Tibial nerve (tissue), 4 donors: ENCODE measurements at places on chromosomes 16 and 17. TPM values are rescaled to one million over a fixed set of nuclear protein-coding genes. Genes with fewer than 3 reads are reported as not detected.

GRCh38 chr17:70796757-70797156, 627.4 kb downstream of the KCNJ2 start:
- H3K36me3 ChIP-seq = no peaks in the 10 kb centered on the region
- H3K27me3 ChIP-seq = no peaks in the 10 kb centered on the region
- no peak overlapping the region for H3K27ac ChIP-seq
- no peak overlapping the region for H3K4me3 ChIP-seq
- H3K4me1 ChIP-seq = no peaks in the 10 kb centered on the region

DNA sequence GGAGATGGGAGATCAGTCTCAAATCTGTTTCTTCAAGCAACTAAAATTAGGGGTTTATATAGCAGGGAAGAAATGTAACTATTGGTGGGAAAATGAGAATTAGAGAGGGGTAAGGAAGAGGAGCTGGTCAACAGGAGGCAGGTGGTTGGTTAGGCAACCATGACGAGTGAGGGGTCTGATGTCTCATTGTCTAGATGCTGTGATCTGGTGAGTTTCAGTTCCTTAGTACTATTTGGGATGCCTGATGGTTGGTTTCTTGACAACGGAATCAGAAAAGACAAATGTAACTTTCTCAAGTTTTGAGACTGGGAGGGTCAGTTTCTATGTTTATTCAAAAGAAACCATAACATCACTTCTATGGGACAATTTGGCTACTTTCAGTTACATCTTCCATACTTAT, 415.3 kb upstream of the C16orf82 start:
- H3K27ac ChIP-seq = no peak overlapping the region
- no peak for DNase-seq
- no peaks in the 10 kb centered on the region for H3K36me3 ChIP-seq

DNA sequence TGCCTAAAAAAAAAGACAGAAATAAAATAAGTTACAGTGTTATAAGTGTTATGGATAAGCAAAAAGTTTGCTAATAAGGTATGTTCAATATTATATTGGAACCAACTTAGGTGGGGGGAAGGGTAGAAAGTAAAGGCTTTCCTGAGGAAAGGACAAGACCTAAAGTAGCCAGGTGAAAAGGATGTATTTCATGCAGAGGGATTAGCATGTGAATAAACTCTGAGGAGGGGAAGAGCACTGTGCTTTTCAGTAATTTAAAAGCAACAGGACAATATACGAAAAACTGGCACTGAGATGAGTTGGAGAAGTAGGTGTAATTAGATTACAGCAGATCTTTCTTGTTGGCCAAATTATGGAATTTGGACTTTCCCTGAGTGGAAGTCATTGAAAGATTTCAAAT, 7.6 kb downstream of the TOP2A start:
- no peak overlapping the region for H3K4me3 ChIP-seq
- no peak for DNase-seq
- no peak overlapping the region for H3K27ac ChIP-seq
- no peaks in the 10 kb centered on the region for H3K36me3 ChIP-seq
- H3K4me1 ChIP-seq = no peaks in the 10 kb centered on the region

DNA sequence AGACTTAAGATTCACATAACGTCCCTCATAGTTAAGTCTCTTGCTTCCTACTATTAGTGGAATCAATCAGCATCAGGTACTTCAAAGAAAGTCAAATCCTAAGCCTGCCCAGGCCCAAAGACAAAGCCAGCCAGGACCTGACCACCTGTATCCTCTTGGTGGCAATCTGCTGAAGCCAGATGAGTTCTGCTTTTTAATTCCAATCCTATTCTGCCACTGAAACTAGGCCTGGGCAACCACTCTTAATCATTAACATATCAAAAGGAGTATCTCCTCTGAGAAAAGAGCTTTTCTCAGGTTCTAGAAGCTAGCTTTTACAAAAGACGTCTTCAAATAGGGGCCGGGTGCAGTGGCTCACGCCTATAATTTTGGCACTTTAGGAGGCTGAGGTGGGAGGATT, 15.1 kb upstream of the GLG1 start:
- DNase-seq = no peak
- no peak overlapping the region for H3K27ac ChIP-seq
- no peaks in the 10 kb centered on the region for H3K36me3 ChIP-seq
- peaks cover 1% of the 10 kb centered on the region for H3K4me1 ChIP-seq
- H3K27me3 ChIP-seq = no peaks in the 10 kb centered on the region
- no peak overlapping the region for H3K4me3 ChIP-seq

- H3K36me3 ChIP-seq = no peaks in the 10 kb centered on the region
- no peak overlapping the region for H3K27ac ChIP-seq
- no peaks in the 10 kb centered on the region for H3K27me3 ChIP-seq
- no peaks in the 10 kb centered on the region for H3K4me1 ChIP-seq
These were observed 185.3 kb upstream of the CACNG3 start for GRCh38 chr16:24070851-24071250.

DNA sequence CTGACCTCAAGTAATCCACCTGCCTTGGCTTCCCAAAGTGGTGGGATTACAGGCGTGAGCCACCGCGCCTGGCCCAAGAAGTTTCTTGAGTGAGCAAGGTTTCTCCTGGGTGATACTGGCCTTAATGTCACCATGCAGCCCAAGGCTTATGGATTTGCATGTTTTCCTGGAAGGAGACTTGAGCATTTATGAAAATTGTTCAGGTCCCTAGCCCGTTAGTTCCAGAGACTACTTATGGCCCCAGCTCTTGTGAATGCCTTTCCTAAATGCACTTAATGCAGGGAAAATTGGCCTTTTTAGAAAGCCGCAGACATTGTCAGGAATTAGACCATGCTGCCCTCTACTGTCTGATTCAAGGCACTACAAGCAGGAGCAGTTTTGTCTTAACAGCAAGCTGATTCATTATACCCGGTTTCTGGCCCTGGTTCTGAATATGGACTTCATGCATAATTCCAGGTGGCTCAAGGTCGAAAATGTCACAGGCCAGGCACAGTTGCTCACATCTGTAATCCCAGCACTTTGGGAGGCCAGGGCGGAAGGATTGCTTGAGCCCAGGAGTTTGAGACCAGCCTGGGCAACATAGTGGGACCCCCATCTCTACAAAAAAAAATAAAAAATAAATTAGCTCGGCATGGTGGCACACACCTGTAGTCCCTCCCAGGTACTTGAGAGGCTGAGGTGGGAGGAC, 91.3 kb downstream of the SNX29 start:
- DNase-seq = no peak
- no peak overlapping the region for H3K27ac ChIP-seq
- H3K27me3 ChIP-seq = no peaks in the 10 kb centered on the region

DNA sequence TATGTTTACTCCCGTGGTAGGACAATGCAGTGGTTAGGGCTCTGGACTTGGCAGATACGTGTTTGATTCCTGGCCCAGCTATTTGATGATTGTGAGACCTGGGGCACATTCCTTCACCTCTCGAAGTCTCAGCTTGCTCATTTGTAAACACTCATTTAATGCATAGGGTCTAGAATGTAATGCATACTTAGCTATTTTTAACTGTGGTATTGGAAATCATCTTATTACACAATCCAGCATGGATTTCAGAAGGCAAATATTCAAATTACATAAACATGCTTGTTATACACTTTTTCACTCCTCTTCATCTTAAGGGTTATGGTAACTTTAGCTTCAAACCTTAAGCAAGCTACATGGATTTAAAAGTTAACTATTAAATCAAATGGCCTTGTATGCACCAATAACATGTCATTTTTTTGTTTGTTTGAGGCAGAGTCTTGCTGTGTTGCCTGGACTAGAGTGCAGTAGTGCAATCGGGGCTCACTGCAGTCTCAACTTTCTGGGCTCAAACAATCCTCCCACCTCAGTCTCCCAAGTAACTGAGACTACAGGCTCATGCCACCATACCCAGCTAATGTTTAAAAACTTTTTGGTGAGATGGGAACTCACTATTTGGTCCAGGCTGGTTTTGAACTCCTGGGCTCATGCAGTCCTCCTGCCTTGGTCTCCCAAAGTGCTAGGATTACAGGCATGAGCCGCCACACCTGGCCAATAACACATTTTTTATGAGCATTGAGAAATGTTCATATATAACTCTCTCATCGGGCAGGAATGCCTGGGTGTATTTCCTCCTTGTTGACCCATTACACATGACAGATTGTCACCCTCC, 52.5 kb downstream of the VAT1L start:
- no peaks in the 10 kb centered on the region for H3K4me1 ChIP-seq
- no peaks in the 10 kb centered on the region for H3K27me3 ChIP-seq
- H3K36me3 ChIP-seq = no peaks in the 10 kb centered on the region
- no peak overlapping the region for H3K4me3 ChIP-seq

- H3K27me3 ChIP-seq = no peaks in the 10 kb centered on the region
- H3K4me3 ChIP-seq = no peak overlapping the region
- H3K36me3 ChIP-seq = no peaks in the 10 kb centered on the region
- no peak overlapping the region for H3K27ac ChIP-seq
These were observed 99.0 kb downstream of the MSI2 start for GRCh38 chr17:57355090-57355859.

- no peaks in the 10 kb centered on the region for H3K4me1 ChIP-seq
- H3K27me3 ChIP-seq = no peaks in the 10 kb centered on the region
- no peaks in the 10 kb centered on the region for H3K36me3 ChIP-seq
- H3K4me3 ChIP-seq = no peak overlapping the region
- no peak for DNase-seq
- no peak overlapping the region for H3K27ac ChIP-seq
These were observed 31.8 kb downstream of the MRPS23 start for GRCh38 chr17:57818066-57818465.

- H3K27ac ChIP-seq = no peak overlapping the region
- no peak for DNase-seq
- H3K4me3 ChIP-seq = no peak overlapping the region
- no peaks in the 10 kb centered on the region for H3K4me1 ChIP-seq
- no peaks in the 10 kb centered on the region for H3K27me3 ChIP-seq
These were observed 4.8 kb upstream of the PIRT start for GRCh38 chr17:10842658-10843057.

DNA sequence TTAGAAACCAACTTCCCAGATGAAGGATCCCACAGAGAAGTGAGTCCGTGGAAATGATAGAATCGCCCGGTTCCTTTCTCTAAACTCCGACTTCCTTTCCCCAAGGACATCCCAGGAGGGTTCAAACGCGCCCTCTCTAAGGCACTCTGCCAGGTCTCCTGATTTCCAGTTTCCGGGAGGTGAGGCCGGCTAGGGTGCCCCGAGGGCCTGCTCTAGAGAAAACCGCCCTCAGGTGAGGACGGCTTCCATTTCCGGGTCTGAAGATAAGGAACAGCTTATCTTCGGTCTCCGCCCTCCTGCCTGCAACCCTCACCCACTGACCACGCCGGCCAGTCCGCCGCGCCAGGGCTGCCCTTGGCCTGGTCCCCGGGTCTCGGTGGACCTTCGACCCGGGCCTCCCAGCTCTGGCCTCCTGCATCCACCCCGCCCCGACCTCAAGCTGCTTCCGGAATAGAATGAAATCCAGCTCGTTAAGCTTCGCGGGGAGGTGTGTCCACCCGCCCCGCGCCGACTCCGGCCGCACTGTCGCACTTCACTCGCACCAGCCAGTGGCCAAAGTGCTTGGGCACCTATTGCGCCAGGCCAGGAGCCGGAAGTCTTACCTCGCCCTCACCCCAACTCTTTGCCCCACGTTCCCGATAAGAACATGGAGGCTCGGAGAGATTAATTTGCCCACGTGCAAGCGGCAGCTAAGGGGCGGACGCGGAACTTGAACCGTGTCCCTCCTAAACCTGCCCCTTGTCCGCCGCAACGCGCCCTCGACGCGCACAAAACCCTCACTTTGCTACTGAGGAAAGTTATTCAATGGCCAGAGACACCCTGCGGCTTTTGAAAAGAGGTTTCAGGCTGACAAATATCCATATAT, 836 bp upstream of the MMP15 start:
- peaks cover 92% of the 10 kb centered on the region for H3K4me1 ChIP-seq
- no peaks in the 10 kb centered on the region for H3K27me3 ChIP-seq
- peak overlapping the region; percentile 93 for H3K4me3 ChIP-seq
- no peak for DNase-seq
- H3K36me3 ChIP-seq = peaks cover 6% of the 10 kb centered on the region

DNA sequence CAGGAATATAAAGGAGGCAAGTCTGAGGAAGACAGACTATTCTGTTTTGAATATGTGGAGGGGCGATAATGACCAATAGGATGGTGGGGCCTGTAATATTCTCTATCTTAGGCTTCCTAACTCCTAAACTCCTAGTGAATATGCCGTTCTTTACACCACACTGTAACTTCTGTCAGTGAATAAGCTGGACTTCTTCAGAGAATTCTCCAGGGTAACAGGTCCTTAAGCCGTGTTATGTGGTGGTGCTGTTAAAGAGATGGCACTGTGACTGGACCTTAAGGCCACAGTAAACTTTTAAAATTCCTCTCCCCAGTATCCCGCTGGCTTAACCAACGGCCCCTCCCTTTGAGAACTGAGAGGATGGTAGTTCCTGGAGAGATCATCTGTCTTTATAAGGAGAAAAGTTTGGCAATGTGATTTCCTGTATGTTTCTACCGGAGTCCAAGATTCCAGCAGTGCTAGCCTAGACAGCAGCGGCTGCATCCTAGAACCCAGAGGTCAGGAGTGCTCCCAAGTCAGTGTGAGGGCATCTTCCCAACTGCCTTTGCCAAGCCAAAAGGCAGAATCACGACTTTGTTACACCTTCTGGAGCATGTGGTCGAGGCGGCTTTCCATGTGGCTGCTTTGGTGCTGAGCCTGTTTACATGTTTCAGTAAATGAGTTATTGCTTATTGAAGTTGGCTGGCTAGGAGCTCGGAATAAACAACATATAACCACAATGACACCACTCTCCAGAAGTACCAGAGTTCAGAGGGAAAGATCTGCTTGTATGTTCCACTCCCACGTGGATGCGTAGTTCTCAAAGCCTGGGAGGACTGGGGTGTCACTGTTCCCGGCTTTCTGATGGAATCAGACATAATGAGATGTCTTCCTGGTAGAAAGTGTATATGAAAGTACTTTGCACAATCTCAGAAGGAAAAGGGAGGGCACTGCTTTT, 41.0 kb downstream of the TUBD1 start:
- H3K36me3 ChIP-seq = no peaks in the 10 kb centered on the region
- no peak overlapping the region for H3K27ac ChIP-seq
- H3K4me3 ChIP-seq = no peak overlapping the region
- DNase-seq = peak; percentile 49
- no peaks in the 10 kb centered on the region for H3K27me3 ChIP-seq

- H3K36me3 ChIP-seq = no peaks in the 10 kb centered on the region
- no peak overlapping the region for H3K27ac ChIP-seq
- no peaks in the 10 kb centered on the region for H3K27me3 ChIP-seq
- H3K4me1 ChIP-seq = no peaks in the 10 kb centered on the region
- no peak overlapping the region for H3K4me3 ChIP-seq
- DNase-seq = no peak
These were observed 503.4 kb upstream of the CDH8 start for GRCh38 chr16:62539657-62540056.

DNA sequence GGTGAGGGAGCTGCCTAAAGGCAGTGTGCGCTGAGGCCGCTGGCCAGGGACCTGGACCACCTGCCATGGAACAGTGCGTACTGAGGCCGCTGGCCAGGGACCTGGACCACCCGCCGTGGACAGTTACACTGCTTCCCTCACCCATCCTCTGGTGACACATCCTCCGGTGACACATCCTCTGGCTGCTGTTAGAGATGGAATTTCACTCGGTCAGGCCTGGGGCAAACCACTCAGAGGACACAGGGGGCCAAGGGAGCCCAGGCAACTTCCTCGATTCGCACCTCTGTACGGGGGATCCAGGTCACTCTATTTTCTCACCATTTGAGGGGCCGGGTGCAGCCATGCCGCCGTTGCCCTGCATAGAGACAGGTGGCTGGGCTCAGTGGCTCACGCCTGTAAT, 32.4 kb upstream of the RPTOR start:
- no peaks in the 10 kb centered on the region for H3K27me3 ChIP-seq
- H3K4me3 ChIP-seq = no peak overlapping the region
- no peak overlapping the region for H3K27ac ChIP-seq
- H3K36me3 ChIP-seq = no peaks in the 10 kb centered on the region
- DNase-seq = no peak

MYLK3 gene
- 0.22 TPM for total RNA-seq

PERCC1 gene
- not detected for total RNA-seq
